ENCODE measurements at places on chromosomes 11 and 22.

- DNase-seq = no peak
These were observed 10.2 kb upstream of the CSNK1E start for GRCh38 chr22:38327396-38327795.

DNA sequence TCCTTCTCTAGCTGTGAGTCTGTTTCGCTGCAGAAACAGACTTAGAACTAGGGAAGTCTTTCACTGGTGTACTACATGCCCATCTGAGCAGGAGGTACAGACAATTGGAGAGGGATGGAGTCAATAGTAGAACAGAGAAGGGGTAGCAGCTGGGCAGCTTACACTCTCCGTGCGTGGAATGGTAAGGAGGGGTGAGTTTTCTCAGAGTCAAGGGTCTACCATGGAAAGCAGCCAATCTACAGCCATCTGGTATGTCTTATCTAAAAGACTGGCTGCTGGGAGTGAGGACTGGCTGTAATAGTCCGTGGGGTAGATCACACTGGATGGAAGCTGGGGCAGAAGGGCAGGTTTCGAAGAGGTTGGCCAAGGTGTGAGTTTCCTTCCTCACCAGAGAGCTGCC, 137.3 kb upstream of the TENM4 start:
- DNase-seq = no peak

DNA sequence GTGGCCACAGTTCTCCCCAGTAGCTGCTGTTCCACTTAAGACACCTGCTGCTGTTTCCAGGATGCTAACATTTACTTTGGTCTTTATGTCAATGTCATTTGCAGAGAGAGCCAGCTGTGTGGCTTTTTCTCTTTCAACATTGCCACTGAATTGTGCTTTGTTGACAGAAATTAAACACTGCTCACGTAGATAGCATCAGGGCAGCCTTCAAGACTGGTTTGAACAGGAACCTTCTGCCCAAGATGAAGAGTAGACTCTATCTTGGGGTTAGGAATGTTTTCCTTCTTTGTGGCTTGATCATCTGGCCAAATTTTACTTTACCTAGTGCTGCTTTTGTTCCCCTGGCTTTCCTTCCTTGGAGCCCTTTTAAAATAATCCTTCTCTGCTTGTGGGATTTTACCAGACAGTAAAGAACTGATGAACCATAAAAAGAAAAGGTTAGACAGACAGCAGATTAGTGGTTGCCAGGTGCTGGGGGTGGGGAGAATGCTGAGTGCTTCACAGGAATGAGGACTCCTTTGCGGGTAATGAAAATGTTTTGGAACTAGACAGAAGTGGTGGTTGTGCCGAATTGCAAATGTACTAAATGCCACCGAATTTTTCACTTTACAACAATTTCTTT, 22.7 kb upstream of the XBP1 start:
- DNase-seq = no peak

DNA sequence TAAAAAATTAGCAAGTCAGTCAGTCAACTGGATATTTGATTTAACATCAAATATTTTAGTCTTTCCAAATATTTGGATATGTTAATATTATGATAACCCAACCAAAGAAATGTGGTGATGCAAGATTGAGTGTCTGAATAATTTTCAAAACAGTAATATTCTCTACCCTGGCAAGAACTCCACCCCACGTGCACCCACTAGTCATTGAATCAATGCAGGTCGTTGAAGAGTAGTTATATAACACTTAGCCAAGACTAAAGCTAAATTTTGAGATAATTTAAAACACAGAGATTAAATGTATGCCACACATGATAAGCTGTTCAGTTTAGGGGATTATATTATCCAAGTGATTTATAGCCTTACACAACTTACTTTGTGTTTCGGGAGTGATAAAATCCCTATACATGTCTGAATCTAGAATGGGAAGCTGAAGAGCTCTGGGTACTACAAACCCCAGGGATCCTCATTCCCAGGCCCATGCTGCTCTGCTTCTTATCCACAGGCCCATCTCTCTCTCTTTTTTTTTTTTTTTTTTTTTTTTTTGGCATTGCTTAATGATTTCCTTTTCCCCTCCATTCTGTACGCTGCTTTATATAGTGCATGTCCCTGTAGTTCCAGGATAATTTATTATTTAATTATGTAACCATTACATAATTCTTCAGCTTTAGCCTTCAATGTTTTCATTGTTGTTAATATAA, 392.9 kb downstream of the NTM start:
- no peak for DNase-seq

GRCh38 chr11:13260963-13261588, 16.5 kb upstream of the BMAL1 start:
- DNase-seq = no peak

- no peak for DNase-seq
These were observed 18.7 kb upstream of the ACER3 start for GRCh38 chr11:76841923-76842452.

DNA sequence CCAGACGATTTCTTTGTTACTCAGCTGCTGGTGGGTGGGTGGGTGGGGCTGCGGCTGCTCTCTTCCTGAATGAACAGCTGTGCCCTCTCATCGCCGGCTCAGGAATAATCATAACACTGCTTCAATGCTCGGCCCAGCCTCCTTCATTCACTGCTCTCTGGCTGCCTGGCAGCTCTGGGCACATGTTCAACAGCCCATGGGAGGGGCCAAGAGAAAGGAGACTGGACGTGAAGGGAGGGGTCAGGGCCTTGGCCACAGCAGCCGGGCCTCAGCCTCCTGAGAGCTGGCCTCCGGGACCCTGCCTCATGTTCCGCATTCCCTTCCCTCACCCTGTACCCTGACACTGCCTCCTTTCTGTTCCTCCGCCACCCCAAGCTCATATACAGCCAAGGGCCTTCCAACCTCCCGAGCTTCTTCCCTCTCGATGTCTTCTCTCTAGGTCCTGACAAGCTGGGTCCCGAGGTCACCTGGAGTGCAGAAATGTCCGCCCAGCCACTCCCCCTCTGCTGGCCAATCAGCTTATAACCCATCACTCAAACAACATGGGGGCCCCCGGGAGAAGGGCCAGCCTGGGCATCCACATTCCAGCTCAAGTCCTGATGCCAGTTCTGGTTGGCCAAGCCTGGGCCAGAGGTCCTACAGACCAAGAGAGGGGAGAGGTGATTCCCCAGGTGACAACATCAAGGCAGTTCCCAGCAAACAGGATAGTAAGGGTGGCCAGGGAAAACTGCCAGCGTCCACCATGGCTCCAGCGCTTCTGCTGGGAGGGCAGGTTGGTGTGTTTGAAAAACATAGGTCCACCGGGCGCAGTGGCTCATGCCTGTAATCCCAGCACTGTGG, 3.2 kb upstream of the CSDC2 start:
- DNase-seq = no peak

DNA sequence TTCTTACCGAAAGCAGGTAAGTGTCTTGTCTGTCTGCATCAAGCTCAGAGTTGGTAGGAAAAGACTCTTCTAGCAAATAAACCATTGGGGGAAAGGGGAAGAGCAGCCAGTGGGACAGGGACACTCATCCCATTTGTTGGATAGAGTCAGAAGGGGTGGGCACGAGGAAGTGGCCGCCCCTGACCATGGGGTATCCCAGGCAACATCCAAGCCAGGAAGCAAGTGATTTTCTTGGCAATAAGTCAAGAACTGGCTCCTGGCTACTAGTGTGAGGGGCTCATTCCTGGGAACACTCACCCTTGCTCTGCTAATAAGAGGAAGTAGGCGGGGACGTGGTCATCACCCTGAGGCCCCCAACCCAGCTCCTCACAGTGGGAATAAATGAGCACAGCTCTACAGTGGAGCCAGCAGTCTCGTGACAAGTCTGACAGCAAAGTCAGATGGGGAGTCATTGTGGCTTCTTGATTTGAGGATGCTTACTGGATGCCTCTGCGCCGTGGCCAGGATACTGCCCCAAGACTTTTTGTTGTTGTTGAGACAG, 6.7 kb downstream of the SLC25A18 start:
- DNase-seq = no peak

All from NCI-H460 (cell line).